ENCODE measurements at places on chromosomes 13 and 19.

DNA sequence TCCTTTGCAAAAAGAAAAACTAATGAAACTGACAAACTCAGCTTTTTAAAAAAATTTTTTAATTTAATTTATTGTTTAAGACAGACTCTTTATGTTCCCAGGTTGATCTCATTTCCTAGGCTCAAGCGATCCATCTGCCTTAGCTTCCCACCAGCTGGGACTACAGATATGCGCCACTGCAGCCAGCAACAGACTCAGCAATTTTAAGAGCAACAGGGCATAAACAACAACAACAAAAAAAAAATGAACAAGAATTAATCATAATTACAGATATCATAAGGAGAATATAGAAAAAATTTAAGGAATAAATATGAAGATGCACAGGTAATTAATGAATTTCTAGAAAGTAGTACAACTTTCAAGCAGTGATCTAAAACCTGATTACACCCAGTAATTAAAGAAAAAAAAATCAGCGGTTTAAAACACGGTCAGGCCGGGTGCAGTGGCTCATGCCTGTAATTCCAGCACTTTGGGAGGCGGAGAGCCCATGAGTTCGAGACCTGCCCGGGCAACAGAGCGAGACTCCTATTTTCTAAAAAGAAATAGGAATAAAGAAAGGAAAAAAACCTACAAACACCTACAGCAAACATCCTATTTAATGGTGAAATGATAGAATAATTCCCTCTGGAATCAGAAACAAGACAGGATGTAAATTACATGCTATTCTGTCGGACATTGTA lies 1.4 kb downstream of the ZNF699 start:
- DNase-seq = no peak

DNA sequence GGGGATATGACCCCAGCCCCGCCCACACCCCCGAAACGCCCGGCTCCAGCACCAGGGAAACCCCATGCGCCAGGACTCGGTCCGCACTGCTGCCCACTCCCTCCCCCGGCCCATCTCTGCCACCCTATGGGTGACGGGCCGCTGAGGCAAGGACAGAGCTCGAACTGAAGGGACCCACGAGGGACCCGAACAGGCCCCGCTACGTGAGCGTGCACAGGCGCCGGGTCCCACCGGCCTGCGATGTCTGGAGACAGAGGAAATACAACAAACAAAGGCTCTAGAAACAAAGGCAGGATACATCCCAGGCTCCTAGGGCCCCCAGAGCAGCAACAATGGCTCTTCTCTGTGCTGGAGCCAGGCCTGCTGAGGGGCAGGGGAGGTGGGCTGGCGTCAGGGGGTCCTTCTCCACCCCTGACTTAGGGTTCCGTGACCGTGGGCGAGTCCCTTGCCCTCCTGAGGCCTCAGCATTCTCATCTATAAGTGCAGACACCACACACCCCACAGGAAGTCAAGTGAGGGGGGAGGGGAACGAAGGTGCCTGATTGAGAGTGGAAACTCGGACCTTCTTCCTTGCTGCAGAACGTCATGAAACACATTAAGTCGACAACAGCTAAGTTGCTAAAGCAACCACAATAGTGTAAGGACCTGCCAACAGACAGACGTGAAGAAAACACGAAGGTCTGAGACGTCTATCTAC lies 3.1 kb downstream of the ABHD17A start:
- DNase-seq = peak; percentile 58

- no peak for DNase-seq
Measured at GRCh38 chr13:91134803-91135184, 212.7 kb upstream of the MIR17HG start.

DNA sequence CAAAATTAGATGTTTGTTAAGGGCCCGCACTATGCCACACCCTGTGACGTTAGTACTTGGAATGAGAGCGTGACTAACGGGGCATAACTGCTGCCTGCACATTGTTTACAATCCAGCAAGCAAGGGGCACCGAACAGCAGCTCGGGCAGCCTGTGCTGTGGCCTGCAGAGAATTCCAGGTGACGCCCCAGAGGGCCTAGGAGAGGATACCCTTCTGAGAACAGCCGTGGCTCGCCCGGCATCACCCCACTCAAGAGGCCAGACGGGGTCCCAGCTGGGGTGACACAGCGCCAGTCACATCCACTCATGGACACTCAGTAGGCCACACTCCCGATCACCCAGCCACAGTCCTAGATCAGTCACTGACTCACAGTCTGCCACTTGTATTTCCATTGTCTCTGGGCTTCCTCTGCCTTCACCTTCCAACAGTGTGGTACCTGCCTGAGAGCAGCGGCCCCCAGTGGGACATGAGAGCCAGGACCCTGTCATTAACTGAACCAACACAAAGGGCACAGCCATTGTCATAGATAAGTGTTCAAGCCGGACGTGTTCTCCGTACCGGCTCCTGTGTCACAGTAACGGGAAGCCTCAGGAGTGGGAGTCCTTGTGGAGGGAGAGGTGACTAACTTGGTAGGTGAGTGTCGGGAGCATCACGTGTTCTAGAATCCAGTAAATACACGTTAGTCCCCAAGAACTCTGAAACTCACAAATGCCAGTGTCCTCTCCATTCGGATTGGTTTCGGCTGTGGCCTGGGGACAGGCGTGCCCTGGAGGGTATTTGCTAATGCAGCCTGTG lies 7.5 kb downstream of the ZNF331 start:
- no peak for DNase-seq

DNA sequence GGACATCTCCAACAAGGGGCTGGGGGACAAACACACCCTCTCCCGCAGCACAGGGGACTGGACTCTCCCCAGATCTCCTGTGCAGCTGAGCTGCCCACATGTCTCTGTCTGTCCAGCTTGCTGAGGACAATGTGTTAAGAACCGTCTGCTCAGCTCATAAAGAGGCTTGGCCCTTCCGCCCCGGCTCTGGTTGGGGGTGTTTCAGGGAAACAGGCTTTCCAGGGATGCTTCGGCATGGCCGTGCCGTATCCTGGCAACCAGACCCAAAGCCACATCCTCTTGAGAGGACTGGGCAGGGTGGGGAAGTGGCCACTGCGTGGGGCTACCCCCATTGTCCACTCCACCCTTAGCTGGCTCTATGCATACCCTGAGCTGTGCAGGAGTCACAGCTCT lies 41.1 kb upstream of the CHST8 start:
- no peak for DNase-seq
